ENCODE measurements at places on chromosomes 2 and 18. TPM values are rescaled to one million over a fixed set of nuclear protein-coding genes. Genes with fewer than 3 reads are reported as not detected.

The KCNG2 gene
- not detected for total RNA-seq

GRCh38 chr18:62524440-62525200 is 1.8 kb downstream of the ZCCHC2 start:
- no peak for DNase-seq

DNA sequence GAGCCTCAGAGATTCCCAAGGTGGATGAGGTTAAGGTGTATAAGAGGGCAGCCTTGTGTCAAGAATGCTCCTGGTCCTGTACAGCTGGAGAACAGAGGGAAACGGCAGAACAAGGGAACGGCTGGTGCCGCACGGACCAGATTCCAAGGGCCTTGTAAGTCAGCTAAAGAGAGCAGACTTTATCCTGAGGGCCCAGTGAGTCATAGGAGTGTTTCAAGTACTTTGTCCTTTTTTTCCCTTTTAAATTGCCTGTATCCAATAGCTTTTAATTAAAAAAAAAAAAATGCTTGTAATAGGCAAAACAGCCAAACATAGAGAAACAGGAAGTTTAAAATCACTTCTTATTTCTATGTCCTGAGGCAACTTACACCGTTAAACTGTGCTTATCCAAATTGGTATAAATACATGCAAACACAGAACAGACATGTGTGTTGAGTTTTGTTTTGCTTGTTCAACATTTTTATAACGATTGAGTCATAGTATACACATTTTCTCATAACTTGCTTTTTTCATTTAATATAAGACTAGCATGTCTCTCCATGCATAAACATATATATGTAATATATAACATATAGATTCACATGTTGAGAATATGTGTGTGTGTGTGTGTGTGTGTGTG is 42.1 kb upstream of the EVA1A start:
- peak; percentile 92 for DNase-seq

The ZNF638 gene
- 68.0 TPM for total RNA-seq

DNA sequence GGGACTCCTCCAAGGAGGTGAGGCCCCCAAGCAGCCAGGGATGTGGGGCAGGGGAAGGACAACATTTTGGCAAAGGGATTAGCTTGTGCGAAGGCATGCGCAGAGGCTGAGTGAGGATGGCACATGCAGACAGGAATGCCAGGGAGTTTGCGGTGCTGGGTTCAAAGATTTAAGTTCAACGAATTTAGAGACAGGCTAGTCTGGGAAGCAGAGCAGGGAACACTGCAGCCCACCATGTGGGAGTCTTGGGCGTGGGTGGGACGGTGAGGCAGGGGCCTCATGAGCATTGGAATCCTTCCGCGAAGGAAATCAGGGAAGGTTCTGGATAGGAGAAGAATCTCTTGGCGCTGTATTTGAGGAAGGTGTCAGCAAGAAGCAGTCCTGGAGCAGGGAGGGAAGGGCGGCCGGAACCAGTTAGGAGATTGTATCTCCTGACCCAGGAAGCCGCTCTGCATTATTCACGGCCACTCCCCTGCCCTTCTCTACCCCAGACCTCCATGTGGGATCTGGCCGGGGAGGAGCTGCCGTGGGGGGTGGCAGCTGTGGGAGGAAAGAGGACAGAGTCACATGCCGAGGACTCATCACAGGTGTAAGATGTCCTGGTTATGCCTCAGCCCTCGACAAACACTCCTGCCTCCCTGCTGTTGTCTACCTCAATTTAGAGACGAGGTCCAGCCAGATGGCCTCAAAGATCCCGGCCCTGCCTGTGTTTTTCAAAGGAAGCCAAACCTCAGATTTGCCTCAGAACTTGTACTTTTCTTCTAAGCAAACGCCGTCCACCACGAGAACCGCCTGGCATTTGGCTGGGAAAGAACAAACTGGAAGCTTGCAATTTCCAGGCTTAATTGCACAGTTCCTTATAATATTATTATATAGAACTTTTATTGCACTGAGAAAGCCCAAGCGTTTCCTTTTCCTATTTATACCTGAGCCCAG is 123.7 kb upstream of the SMAD2 start:
- no peak for DNase-seq

The BCL11A gene
- total RNA-seq = 7.2 TPM

The C2orf72 gene
- total RNA-seq = not detected

The GAD1 gene
- 1.4 TPM for total RNA-seq

DNA sequence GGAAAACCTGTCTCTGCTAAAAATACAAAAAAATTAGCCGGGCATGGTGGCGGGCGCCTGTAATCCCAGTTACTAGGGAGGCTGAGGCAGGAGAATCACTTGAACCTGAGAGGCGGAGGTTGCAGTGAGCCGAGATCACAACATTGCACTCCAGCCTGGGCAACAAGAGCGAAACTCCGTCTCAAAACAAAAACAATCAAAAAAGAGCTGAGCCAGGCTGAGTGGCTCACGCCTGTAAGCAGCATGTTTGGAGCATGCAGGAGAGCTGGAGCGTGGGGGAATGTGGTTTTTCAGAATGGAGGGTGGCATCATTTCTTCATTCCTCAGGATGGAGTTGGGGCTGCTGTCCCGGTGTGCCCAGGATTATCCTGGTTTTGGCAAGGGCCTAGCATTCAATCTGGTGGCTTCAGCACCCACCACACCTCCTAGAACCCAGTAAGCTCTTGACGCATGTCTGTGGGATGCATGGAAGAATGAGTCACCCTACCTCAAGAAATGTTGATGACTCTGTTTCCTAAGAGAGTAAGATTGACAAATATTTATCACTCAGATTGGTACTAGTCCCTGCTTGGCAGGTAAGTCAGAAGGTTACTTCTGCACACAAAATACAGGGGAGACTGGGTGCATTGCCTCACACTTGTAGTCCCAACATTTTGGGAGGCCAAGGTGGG is 90.2 kb upstream of the ODC1 start:
- peak; percentile 97 for DNase-seq

- no peak for DNase-seq
Observed at GRCh38 chr2:224146356-224147160, 107.5 kb upstream of the SERPINE2 start.

- no peak for DNase-seq
Observed at GRCh38 chr18:8319798-8320489, 289.3 kb upstream of the RAB12 start.

DNA sequence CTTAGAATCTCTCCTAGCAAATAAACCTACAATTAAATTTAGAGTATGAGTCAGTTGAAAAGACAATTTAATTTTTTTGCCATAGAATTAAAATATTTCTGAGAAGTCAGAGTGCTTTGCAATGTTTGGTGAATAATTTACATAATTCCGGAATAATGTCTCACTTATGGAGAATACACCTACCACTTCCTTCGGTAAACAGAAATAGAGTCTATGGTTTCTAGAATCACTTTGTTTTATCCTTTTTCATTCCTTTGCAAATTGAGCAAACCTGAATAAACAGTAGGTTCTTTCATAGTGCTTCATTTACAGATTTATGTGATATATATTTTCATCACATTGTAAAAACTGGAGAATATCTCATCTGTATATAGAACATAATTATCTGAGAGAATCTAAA is 211.7 kb downstream of the PMAIP1 start:
- no peak for DNase-seq

DNA sequence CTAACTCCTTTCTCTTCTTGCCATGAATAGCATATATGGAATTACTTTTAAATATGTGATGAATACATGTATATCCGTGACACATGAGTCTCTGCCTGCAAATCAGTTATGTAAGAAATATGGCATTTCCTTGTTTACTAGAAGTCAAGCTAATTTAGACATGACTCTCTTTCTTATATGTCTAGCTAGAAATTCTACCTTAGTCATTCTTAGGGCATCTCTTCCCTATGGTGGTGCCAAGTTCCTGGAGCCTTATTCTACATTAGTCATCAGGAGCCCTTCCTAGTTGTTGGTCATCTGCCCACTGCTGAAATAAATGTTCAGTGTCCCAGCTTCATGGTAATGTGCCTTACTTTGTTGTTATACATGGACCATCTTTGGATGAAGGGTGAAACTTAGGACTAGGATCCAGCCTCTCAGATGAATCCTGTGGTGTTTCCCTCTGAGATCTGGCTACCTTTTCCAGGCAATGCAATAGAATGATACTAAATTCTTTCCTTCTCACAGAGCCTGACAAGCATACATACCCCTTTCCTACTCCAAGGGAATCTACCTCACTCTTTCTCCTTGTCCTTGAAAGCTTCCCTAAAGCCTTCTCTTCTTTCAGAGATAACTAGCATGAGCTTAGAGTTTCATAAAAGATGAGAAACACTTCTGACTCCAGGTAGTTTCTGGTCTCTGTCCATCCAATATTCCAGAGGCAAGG is 415.3 kb upstream of the VWC2L start:
- peak; percentile 97 for DNase-seq

The FNDC4 gene
- total RNA-seq = 13.4 TPM

The OXER1 gene
- not detected for total RNA-seq

DNA sequence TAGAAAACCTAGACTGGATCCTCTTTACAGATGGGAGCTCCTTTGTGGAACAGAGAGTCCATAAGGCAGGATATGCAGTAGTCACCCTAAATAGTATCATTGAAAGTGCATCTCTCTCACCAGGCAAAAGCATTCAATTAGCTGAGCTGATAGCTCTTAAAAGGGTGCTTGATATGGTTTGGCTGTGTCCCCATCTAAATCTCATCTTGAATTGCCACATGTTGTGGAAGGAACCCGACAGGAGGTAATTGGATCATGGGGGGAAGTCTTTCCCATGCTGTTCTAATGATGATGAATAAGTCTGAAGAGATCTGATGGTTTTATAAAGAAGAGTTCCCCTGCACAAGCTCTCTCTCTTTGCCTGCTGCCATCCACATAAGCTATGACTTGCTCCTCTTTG is 96.2 kb upstream of the RMP24 start:
- no peak for DNase-seq

DNA sequence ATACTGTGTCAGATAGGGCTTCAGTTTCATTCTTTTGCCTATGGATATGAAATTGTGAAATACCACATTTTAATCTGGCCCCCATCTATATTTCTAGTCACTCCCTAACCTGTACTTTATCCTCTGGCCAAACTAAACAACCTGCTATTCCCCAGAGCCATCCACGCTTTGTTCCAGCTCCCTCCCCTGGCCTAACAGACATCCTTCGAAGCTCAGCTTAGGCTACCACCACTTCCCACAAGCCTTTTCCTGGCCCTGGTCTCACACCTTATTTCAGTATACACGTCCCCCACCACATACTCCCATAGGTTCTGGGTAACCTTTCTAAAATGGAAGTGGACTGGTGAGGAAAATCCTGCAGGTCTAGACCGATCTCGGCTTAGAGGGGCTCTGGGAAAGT is 55.4 kb downstream of the MAP4K3 start:
- DNase-seq = no peak

The C1QL2 gene
- total RNA-seq = not detected

GRCh38 chr2:9284521-9285297 is 78.1 kb downstream of the ASAP2 start:
- no peak for DNase-seq

- DNase-seq = no peak
Observed at GRCh38 chr18:54173980-54174630, 50.4 kb downstream of the MBD2 start.

- peak; percentile 39 for DNase-seq
Observed at GRCh38 chr2:220043155-220043989, 415.9 kb downstream of the SLC4A3 start.

DNA sequence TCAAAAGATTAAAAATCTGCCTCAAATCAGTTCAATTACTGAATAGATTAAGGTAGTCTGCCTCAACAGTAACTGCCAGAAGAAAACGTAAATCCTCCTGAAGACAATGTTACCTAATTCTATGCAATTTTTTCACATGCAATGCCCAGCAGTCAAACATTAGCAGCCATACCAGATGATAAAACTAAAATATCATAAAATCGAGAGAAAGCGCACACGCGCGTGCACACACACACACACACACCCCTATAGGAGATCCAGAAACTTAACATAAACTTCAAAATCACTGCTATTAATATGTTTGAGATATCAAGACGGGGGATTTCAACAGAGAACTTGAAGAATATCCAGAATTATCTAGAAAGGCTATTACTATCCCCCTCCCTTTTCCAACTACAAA is 32.9 kb downstream of the ROCK2 start:
- DNase-seq = no peak

The SEPTIN10 gene
- 100 TPM for total RNA-seq

DNA sequence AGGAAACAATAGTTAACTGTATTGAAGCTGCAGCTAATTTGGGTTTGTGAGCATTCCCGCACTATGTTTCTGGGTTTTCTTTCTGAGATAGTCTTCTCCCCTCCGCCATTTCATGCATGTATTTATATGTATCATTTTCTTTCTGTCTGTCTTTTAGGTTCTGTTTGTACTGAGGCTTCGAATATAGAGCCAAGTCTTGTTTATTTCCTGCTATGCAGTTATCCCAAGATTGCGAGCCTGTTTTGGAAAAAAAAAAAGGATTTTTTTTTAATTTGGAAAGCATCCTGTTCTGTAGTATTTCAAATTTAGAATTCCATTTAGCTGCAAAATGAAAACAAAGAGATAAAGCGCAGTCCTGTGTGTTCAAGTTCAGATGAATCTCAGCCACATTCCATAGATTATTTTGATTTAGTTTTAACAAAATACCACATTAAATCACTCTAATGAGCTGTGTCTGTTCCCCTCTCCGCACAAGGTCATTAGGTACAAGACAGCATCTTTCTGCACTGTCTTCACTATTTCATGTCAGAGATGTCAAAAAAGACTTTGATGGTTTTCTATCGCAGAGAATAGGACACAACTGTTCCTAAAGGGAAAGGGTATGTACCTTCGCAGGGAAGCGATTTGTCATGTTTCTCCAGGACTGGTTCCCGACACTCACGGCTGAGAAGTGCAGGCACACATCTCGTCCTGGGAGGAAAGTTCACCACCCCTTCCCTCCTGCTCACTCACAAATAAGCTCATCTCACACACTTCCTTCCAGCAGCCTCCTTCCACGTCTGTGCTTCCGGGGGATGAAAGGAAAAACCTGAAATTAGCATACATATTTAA is 443.4 kb downstream of the ZNF516 start:
- DNase-seq = no peak

The REG3G gene
- not detected for total RNA-seq

- no peak for DNase-seq
Observed at GRCh38 chr2:67619204-67619603, 222.1 kb downstream of the ETAA1 start.

The PDE1A gene
- total RNA-seq = 0.07 TPM

The IL36G gene
- 0.32 TPM for total RNA-seq

- no peak for DNase-seq
Observed at GRCh38 chr2:108423502-108424251, 25.3 kb upstream of the GCC2 start.

- peak; percentile 26 for DNase-seq
Observed at GRCh38 chr18:9742524-9743131, 34.5 kb downstream of the RAB31 start.

DNA sequence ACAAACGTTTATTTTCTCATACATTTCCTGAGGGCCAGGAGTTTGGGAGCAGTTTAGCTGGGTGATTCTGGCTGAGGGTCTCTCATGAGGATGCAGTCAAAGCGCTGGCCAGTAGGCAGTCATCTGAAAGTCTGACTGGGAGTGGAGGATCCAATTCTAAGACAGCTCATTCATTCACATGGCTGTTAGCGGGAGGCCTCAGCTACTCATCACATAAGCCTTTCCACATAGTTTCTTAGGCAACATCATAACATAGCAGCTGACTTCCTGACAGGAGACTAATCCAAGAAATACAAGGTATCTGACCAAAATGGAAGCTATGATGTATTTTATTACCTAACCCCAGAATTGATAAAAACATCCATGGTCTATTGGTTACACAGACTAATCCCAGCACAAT is 2.9 kb upstream of the MRPL44 start:
- DNase-seq = peak; percentile 73

- DNase-seq = no peak
Observed at GRCh38 chr2:83959266-83959665, 499.8 kb downstream of the SUCLG1 start.

All from foreskin keratinocyte (primary cell).